ENCODE measurements at places on chromosomes 5 and 9.

DNA sequence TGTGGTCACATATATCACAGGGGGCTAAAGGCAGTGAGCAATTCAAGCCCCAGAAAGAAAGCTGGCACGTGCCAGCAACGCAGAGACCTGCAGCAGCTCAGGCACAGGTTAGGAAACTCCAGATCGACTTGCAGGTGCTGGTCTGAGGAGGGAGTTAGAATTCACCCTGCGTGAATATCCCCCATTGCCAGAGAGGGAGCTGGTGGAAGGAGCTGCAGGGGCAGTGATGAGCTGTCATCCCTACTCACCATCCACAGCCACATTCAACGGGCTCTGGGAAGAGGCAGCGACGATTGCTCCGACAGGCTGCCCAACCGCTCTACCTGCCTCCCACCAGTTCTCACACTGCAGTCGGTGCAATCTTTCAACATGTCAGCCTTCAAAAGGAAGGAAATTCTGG is 40.8 kb upstream of the CLK4 start:
- DNase-seq, result no peak

GRCh38 chr5:71862507-71863060 is 143.5 kb downstream of the CARTPT start:
- no peak for DNase-seq

- no peak for DNase-seq
Measured at GRCh38 chr9:116639251-116639741, 47.8 kb upstream of the TRIM32 start.

- no peak for DNase-seq
Measured at GRCh38 chr5:2909035-2909434, 157.6 kb upstream of the IRX2 start.

DNA sequence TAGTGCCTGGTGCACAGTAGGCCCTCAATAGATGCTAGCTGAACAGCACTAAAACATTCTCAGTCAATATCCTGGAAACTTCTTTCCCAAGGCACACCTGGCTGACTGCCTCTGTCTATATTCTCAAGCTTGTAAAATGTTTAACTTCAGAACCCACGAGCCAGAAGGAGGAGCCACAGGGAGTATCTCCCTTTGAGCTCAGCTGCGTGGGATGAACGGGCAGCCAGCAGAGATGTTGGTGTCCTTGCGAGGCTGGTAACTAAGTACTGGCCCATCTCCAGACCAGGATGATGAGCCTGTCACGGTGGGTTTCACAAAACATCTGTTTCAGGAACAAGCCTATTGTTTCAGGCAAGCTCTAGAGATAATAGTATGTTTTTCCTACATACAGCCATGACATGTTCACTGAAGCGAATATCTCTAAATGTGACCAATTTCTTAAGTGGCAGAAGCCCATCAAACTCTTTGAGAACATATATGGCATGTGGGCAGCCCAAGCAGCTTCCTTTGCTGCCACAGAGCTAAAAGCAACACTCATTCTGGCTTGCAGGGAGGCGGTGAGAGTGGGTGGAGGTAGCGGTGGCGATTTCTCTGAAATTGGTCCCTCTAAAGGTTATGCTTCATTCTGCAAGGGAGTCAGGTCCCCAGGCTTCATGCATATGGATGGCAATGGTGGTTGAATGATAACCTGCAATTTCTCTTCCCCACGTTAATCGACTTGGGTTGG is 206.2 kb downstream of the TTLL11 start:
- peak; percentile 47 for DNase-seq

GRCh38 chr9:83979812-83980394 is at the start of gene HNRNPK:
HNRNPK (minus strand) TSS chr9:83980215; CDS start chr9:83978252, 1,963 bp downstream.
- DNase-seq, result peak; percentile 83

DNA sequence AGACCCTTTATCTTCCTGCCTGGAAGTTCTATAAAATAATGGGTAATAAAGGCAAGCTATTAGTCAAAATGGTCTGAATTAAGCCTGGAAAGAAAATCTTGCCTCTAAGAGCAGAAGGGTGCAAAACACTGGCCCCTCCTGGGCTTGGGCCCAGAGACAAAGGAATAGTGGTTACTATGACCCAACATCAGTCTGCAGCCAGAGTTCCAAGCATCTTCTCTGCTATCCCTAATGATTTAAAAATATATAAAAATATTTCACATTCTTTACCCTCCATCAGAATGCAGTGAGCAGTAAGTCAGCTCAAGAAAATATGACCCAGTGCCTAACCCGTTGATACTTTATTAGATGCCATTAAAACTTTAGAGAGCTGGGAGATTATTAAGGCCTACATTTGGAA is 14.7 kb downstream of the TNFAIP8 start:
- no peak for DNase-seq

DNA sequence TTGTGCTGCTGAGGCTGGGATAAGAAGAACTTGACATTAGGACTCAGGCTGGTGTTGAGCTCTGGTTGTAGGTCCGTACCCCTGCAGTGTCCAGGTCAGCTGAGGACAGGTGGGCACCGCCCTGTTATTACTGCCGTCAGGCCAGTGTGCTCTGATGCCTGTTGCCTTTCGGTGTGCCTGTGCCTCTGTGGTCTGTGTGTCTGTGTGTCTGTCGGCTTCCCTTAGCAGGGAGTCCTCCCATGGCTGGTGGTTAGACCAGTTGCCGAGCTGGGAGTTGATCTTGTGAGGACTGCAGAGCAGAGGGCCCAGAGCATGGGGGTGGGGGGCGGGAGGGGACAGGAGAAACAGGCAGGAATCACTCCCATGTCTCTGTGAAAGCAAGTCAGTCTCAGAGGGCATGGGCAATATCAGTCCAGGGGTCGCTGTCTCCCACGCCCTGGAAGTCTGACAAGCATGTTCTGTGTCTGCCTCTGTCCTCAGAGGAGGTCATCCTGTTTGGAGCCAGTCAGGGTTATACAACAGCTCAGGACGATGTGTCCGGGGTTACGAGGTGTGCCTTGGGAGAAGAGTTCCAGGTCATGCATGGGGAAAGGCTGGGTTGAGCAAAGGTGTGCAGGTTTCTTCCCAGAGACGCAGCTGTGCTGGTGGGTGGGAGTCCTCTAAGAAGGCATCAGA is 67.3 kb upstream of the GARNL3 start:
- no peak for DNase-seq

DNA sequence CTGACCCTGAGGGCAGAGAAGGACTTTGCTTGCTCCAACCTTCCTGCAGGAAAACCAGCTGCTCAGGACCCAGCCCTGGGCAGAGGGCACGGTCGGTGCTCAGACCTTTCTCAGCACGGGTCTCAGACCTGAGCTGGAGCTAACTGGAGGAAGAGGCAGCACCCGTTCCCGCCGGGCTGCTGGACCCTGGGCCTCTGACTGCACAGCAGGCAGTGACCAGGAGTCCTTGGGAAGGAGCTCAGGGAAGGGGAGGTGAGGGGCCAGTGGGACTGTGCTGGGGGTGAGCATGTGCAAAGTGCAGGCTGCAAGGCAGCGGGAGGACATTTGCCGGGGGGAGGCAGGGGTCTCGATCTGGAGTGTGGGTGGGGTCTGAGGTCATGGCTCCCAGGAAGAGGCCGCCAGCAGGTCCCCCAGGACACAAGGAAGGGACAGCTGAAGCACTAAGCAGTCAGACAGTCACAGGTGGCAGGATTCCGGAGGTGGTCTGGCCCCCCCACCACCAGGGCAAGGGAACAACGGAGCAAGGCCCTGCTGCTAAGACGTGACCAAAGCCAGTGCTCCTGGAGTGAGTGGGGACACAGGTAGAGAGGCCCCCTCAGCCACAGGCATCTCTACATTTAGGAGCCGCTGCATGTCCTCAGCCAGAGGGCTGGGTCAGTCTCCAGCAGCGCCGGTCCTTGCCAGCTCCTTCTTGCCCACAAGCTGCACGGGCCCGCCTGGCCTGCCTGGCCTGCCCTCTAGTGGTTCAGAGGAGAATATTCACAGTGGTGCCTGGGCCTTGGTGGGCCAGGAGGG is 4.8 kb upstream of the DPM2 start:
- peak; percentile 38 for DNase-seq

DNA sequence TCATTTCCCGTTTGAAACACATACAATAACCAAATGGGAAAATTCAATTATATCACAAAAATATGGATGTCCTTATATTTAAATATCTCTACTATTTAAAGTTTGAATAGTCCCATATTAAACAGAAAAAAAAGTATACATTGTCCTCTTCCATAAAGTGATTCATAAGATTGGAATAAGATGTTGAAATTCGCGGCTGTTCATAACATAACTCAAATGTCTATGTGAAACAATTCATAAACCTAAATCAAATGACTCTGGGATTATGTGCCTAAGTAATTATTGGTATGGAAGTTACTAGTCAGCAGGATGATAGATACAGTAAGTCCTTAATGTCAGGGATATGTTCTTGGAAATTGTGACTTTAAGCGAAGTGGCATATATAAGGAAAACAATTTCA is 3.9 kb upstream of the EFNA5 start:
- no peak for DNase-seq

DNA sequence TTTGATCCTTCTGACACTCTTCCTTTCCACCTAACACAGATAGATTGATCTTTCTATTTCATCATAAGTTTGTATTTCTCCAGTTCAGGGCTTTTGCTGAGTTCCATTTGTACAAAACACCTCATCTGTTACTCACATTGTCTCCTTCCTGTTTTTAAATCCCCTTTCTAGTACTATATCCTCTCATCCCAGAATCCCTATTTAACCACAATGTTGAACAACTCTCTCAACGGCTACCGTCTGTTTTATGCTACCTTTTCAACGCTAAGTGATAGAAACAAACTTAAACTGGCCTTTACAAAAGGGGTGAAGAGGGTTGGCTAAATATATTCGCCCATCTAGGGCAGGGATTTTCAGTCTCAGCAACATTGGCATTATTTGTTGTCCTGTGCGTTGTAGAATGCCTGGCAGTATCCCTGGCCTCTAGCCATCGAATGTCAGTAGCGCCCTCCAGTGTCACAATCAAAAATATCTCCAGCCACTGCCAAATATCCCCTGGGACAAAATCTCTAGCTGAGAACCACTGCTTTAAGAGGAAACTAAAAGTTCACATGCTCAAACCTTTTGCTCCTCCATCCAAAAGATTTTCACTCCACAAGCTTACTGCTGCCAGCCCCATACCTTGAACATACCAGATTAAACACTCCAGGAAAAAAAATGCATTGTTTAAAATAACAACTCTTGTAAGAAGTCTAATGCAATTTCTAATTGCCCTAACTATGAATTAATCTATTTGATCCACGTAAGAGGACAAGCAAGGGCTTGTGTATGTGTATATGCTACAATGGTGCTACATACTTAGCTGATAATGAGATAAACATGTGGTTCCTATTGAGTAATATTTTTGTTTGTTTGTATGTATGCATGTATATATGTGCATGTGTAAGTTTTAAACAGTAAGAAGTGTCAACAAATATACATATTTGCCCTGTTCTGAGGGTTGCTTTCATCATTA is 344.0 kb downstream of the PTPRD start:
- DNase-seq, result peak; percentile 34

DNA sequence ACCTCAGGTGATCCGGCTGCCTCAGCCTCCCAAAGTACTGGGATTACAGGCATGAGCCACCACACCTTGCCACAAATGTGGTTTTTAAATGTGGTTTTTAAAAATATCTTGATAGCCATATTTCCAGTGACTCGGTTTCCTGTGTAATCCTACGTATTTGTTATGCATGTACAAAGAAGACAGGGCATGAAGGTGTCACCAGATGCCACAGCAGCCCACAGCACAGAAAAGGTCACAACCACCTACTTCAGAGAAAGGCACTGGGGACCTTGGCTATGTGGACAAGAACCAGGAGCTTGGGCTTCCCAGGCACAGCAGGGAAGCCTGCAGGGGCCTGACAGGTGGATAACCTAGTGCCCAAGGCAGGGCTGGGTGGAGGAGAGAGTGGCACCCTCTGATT is 38.0 kb downstream of the C9orf50 start:
- DNase-seq, result no peak

DNA sequence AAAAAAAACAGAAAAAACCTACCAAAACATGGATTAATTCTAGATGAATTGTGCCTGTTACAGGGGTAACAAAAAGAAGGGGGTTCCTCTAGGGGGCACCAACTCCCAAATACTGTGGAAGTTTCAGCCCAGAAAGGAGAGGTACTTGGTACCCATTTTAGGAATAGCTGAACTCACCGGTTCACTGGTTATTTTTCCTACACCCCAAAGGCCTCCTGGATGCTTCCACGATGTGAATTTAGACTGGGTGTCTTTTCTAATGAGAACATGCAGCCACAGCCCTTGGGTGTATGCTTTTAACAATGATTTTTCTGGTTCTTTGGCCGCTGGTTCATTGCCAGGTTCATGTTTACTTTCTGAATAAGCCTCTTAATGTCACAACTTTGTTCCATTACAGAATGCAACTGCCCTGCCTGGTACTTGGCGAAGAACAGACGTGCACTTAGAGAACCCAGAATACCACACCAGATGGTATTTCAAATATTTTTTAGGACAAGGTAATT is 46.7 kb downstream of the GARNL3 start:
- peak; percentile 75 for DNase-seq

GRCh38 chr5:37932450-37932849 is 92.6 kb upstream of the GDNF start:
- DNase-seq, result no peak

- DNase-seq, result no peak
Measured at GRCh38 chr9:100355561-100355960, 2.8 kb upstream of the TEX10 start.

- DNase-seq, result no peak
Measured at GRCh38 chr9:135240222-135240621, 152.8 kb downstream of the OLFM1 start.

DNA sequence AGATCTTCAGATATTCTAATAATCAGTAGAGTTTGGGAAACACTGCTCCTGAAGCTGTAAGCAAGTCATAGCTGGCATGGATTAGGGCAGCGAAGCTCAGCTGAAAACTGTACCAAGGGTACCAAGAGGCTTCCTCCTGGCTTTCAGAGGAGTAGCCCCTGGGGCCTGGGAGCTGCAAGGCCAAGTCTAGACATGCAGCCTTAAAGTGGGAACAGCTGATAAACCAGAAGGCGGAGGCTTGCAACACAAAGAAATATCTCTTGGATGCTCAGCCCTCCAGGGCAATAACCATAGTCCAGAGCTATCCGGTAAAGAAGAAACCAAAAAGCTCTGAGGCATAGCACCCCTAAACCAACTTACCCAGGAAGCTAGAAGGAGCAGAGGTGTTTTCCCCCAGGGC is 51.5 kb downstream of the MRPS30 start:
- no peak for DNase-seq

DNA sequence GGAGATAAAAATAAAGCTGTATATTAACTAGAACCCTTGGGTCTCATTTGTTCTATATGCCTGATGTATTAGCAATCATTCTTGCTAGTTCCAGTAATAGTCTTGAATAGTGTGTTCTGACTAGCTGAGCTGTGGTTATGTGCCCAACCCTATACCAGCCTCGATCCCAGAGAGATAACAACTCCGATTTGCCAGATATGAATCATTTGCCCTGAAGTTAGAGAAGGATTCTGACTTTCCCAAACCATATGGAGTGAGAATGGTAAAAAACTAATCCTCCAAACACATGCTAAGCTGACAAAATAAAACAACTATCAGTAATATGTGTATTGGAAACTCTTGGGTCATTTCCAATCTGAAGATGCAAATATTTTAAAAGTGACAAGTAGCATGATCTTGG is 64.8 kb downstream of the ALDH1A1 start:
- no peak for DNase-seq

GRCh38 chr9:110148384-110148783 is 59.6 kb downstream of the C9orf152 start:
- no peak for DNase-seq

GRCh38 chr9:106127776-106128175 is 433.4 kb downstream of the TMEM38B start:
- peak; percentile 64 for DNase-seq
